Stimulated activated CD8-positive, alpha-beta memory T cell treated with anti-CD3 and anti-CD28 coated beads, Interleukin-7, amount 100 ng/mL, for 4 hours (primary cell): ENCODE measurements at places on chromosomes 16 and 17.
A peak's percentile ranks its signal among the peaks of the same experiment; 100 is the strongest.

DNA sequence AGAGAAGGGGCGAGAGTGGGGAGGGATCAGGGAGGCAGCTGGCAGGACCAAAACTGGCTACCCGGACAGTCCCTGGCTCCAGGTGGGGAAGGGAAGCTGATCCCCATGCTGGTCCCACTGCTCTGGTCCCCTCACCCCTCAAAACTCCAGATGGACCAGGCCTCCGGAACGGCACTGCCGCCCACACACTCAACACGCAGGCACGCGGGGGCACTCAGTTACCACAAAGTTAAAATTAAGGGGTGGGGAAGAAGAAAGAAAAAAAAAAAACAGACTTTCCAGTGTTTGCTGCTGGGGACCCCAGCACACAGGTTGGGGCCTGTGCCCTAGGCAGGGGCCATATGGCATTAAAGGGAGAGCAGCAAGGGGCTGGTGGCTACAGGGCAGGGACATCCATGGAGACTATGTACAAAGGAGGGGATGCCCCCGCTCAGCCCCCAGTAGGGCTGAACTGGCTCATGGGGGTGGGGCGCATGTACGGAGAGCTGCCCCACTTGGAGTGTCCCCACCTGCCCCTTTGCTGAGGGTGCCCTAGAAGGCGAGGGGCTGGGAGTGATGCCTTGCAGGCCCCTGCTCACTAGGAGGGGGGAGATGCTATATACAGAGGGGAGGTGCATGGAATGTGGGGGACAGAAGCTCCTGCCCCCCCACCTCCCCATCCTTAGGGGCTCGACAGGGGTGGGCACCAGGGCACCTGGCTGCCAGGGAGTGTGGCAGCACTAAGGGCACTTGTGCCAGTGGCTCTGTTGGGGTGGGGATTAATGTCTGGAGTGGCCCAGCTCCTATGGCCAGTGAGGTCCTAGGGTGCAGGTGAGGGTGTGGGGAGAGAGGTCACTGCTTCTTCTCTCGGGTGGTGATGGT, 5.6 kb downstream of the TP53I13 start:
- DNase-seq, result no peak

- no peak for DNase-seq
Measured at GRCh38 chr16:14600164-14600563, 29.9 kb downstream of the PARN start.

DNA sequence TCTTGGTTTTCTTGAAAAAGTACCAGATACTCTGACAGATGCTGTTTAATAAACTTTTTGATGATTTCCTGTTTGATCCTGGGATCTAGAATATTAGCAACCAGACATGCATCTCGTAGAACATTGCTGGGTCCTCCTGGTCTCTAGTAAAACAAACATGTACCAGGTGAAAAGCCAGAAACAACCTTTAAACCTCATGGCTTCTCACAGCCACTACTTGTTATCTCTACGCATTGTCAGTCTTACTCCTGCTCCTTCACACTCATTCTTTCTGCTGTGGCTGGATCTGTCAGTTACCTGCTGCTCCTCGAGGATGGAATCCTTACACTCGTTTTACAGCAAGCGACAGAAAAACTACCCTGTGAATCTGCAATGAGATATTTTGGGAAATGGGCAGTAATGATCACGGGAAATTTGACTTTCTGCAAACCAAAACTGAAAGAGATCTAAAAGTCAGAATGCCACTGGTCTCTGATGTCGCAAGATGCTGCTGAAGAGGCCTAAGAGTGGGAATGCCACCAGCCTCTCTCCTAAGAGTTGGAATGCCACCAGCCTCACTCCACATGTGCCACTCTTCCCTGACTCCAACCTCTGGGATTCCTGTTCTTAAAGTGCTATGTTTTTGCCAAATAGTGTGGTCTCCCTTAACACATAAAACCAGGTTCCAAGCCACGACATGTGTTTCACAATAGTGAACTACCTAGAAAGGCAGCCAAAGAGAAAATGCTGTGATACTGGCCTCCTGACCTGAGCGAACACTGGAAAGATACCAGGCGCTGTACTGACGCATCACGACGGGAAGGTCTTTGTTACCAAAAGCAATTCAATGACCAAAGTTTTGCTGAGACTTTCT, 86.3 kb downstream of the VPS53 start:
- no peak for DNase-seq

GRCh38 chr17:9981344-9981915, 76.4 kb upstream of the RCVRN start:
- DNase-seq, result no peak

DNA sequence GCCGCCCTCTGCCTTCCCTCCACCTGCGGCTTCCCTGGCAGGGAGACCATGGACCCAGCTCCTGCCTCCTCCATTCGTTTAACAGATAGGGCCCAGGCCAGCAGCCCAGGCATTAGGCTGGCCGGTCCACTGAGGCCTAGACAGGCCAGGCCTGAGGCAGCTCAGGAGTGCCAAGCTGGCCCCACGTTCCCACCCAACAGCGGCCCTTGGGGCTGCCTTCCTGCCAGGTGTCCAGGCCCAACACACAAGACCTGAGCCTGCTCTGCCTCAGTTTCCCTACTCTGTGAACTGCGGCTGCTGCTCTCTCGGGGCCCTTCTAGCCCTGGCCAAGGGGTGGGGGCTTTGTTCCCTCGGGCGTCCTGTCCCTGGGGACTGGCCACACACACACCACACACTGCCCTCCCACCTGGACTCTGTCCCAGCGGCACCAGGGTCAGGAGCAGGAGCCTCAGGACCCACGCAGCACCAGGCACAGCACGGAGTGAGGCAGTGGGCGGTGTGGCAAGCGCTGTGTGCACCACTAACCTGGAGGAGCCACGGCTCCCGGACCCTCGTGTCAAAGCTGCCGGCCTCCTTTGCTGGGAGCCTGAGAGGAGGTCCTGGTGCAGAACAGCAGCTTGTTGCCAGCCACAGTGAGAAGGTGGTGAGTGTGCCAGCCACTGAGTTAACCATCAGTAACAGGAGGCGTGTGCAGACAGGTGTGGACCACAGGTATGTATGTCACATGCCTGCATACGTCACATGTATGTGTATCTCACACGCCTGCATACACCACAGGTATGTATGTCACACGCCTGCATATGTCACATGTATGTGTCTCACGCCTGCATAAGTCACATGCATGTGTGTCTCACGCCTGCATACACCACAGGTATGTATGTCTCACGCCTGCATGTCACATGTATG, 14.6 kb upstream of the CDH15 start:
- DNase-seq, result no peak

DNA sequence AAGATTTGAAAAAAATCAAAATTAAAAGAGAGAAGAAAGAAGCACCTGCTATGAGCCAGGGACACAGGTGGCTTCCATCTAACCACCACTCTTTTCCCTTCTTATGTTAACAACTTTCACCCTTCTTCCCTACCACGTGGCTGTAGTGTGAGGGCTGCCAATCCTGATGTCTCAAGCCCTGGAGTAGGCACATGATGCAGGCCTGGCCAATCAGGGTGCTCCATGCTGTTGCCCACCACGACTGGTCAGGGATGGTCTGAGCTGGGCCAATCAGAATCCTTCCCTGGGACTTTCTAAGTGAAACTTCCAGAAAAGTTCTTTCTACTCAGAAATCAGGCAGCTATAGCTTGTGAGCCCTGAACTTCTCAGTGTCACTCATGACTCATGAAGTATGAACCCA, 140.7 kb downstream of the SDK2 start:
- no peak for DNase-seq

DNA sequence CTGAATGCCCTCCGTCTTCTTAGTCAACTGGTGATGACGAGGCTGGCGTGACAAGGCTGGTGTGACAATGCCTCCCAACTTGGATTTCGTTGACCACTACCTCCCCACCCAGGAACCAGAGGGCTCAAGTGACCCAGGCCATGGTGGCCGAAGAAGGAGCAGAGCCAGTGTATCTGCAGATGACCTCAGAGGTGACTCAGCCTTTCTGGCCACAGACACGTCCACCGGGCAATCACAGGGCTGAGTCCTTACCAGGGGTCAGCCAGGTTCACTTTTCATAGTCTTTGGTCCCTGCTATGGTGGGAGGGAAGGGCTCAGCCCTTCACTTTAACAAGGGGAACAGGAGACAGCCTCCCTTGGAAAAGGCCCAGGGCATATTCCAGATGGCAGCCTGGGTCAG, 116.3 kb downstream of the MAF start:
- no peak for DNase-seq

- DNase-seq, result peak; percentile 36
Measured at GRCh38 chr17:39926588-39927100, 757 bp downstream of the ORMDL3 start.

DNA sequence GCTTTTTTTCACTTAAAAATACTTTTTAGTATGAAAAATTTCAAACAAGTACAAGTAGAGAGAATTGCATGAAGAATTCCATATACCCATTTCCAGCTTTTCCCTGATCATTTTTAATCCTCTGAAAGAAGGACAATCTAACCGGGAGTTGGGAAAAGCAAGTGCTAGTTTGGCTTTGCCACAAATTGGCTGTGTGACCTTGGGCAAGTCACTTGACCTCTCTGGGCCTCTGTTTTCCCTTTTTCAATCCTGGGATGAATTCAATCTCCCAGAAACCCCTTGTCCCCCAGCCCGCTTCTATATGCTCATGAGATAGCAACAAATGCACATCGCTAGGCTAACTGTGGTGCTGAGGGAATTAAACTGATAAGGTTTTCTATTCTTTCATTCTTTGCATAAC, 49.4 kb downstream of the ASIC2 start:
- DNase-seq, result no peak

DNA sequence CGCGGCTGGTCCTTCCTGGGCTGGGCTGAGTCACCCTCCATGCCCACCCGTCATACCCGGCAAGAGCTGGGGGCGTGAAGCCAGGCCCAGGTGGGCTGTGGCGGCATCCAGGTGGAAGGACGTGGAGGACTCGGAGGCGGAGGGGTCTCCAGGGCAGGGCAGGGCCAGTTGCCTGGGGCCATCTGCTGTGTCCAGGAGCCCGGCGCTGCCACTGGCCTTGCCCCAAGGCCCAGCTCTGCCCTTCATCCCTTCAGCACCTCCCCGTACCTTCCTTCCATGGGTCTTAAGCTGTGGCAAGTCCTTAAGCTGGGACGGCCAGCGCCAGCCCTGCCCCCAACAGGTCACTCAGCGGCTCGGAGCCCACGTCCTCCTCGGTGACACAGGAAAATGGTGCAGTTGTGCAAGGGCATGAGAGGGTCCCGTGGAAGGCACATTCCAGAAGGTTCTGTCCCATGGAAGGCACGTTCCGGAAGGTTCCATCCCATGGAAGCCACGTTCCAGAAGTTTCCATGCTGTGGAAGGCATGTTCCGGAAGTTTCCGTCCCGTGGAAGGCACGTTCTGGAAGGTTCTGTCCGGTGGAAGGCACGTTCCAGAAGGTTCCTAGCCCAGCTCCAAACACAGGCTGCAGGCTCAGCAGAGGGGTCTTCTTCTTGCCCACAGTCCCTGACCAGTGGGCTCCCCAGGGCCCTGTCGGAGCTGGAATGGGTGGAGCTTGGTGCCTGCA, 10.4 kb upstream of the CDH15 start:
- no peak for DNase-seq

DNA sequence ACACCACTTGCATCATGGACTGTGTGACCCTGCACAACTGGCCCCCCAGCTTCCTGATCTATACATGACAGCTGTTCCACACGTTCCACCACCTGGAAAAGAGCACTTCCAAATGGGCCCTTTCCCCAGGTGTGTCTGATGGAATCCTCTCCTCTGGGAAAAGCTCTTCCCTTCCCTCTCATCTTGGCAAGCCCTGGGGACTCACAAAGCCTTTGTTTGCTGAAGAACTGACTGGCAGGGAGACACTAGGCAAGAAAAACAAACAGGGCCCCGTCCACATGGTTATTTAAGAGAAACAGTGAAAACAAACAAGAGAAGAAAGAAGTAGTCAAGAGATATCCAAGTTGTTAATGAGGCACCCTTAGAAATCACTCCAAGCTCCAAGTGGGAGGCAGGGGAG, 52.6 kb downstream of the C16orf95 start:
- DNase-seq, result no peak

- DNase-seq, result no peak
Measured at GRCh38 chr17:38851434-38851833, 2.1 kb downstream of the RPL23 start.

DNA sequence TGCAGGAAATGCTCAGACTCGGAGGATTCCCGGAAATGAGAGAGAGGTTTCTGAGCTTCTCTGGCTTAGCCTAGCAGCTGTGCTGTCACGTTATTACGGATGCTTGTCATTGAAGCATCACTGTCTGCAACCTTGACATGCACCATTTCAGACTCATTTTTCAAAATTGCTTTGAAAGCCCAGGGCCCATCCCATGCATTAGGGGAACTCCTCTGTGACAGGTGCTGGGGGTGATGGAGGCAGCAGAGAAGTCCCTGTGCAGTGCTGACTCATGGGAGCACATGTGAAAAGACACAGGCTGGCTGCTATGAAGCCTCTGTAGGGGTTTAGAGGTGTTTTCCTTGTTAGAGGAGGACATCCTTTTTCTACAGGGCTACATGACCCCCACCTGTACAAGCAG, 214.0 kb upstream of the MPHOSPH6 start:
- DNase-seq, result no peak

DNA sequence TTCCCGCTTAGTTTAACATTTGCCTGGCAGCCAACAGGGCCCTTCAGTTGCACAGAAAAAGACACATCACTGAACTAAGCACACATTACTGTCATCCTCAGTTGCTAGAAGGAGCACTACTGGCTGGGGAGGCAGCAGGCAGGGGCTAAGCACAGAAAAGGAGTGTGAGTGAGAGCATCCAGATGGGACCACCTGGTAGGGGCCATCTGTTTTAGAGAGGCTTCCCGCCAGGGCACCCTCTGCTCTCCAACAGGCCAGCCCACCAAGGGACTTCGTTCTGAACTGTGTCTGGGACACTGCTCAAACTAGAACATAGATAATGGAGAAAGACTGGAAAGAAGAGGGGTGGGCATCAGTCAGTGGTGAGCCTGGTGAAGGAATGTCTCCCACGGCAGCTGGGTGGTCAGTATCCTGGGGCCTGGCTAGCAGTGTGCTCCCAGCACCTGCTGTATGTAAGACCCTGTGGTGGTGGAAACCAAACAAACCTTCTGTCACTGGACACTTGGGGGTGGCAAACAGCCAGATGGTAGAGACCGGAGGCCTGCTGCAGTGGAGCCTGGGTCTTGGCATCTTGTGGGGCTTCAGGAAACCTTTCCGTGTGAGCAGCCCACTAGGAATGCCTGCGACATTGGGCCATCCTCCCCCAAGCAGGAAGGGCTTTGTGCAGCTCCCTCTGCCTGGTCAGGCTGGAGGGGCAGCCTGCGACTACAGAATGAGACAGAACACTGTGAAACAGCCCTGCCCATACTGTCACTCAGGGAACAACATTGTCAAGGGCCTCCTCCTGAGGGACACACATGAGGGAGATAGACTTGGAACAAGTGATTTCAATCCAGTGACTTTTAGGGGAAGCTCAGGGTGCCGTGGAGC, 12.8 kb upstream of the RANGRF start:
- DNase-seq, result no peak

DNA sequence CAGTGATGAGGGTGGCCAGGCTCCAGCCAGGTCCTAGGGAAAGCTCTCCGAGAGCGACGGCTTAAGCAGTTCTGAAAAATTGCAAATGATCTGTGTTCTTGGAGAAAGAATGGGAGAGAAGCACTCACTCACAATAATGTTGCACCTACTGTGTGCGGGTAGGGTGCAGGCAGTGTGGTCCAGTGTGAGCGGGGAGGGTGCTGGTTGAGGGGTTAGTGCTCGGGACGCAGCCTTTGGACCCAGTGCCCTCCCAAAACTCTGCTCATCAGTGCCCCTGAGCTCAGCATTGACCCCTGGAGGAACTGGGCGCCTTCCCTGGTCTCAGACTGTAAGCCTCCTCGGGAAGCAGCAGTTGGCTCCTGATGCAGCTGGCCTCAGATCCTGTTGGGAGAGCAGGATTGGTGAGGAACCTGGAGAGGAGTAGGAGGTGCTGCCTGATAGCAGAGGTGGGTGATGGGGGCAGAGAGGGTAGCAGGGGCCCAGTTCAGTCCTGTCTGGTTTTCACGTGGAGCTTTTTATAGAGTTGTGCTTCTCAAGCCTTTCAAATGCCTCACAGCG, 23.6 kb upstream of the ZNF750 start:
- no peak for DNase-seq
